Stimulated activated CD8-positive, alpha-beta memory T cell treated with anti-CD3 and anti-CD28 coated beads, Interleukin-7, amount 100 ng/mL, for 48 hours (primary cell): ENCODE measurements at places on chromosomes 3 and 15.

DNA sequence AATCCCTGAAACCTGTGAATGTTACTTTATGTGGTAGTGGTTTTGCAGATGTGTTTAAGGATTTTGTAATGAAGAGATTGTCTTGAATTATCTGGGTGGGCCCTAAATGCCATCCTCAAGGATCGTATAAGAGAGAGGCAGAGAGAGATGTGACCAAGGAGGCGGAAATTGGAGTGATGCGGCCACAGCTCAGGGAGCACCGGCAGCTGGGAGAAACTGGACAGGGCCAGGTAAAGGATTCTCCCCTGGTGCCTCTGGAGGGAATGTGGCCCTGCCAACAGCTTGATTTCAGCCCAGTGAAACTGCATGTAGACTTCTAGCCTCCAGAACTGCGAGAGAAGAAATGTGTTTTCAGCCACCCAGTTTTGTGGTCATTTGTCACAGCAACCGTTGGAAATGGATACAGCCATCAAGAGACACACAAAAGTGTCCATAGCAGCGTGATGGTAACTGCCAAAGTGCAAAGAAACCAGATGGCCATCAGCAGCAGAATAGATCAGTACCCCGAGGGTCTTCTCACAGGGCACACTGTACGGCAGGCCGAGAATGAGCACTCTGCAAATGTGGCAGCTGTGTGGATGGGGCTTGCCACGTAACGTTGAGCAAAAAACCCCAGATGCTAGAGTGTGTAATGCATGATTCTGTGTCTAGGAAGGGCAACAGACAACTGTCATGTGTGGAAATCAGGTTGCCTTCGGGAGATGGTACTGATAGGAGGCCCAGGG, 12.2 kb downstream of the APBA2 start:
- no peak for DNase-seq

GRCh38 chr3:157488144-157488543, 15.1 kb downstream of the VEPH1 start:
- DNase-seq: no peak

DNA sequence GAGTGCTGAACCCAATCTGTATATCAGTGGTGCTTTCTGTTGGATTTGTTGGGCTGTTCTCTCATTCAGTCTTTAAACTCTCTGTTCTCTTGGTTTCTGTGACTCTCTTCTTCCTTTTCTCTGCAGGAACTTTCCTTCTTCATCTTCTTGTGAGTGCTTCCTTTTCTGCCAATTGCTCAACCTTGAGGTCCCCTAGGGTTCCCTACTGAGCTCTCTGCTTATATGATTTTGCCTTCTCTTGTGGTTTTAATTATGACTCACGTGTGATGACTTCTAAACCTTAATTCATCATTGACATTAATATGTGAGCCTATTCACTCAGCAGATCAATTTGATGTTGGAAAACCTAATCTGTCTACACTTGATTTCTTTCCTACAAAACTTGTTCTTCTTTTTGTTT, 39.4 kb downstream of the MOBP start:
- no peak for DNase-seq

DNA sequence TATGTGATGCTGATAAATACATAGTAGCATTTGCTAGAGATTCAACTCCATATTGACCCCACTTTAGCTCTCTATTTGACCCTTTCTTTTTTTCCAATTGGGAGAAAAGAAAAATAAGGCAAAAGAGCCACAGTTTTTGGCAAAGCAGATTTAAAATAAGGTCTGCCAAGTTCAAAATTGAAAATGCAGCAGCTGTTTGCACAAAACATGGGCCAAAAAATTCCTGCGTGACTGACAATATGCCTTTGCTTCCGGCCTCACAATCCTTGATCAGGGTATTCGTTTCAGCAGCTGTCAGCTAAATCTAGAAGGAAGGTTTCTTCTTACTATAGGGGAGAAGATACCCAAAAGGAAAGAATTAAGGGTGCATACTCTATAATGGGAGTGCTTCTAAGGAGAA, 563.5 kb upstream of the CCDC54 start:
- DNase-seq: no peak

DNA sequence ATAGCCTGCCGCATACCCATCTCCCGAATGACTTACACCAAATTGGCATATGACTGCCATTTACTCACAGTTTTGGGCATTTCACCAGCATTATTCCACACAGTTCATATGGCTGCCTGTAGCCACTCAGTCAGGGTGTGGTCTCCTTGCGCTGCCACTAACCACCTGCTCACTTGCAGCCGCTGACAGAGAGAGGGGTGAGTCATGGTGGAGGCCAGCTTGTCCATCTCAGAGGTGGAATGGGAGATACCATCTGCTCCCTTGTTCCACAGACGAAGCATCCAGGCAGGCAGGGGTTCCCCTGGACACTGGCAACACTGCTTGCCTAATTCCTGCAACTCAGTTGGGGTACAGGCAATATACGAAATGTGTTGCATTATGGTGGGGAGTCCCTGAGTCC, 15.6 kb downstream of the CCRL2 start:
- DNase-seq: no peak

- DNase-seq: no peak
Measured at GRCh38 chr15:60614028-60614427, 135.1 kb upstream of the ICE2 start.

GRCh38 chr3:151816091-151816604, 2.2 kb downstream of the AADAC start:
- DNase-seq: no peak

DNA sequence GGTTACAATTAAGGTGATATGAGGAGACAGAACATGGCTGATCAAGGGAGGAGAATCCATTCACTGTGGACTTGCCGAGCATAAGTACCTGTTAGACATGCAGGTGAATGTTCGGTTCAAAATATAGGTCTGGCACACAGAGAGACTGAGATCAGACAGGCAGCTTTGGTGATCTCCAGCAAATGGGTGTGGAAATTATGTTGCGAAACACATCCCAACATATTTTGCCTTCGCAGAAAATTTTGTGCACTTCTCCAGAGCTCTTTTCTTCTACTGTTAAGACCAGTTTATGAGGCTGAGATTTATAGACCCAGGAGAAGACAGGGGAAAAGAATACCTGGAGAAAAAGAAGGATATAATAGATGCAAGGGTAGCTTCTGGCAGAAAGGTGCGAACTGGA, 183.2 kb downstream of the NEK10 start:
- DNase-seq: no peak

GRCh38 chr3:98560911-98561310, 29.1 kb downstream of the GPR15 start:
- DNase-seq: no peak

DNA sequence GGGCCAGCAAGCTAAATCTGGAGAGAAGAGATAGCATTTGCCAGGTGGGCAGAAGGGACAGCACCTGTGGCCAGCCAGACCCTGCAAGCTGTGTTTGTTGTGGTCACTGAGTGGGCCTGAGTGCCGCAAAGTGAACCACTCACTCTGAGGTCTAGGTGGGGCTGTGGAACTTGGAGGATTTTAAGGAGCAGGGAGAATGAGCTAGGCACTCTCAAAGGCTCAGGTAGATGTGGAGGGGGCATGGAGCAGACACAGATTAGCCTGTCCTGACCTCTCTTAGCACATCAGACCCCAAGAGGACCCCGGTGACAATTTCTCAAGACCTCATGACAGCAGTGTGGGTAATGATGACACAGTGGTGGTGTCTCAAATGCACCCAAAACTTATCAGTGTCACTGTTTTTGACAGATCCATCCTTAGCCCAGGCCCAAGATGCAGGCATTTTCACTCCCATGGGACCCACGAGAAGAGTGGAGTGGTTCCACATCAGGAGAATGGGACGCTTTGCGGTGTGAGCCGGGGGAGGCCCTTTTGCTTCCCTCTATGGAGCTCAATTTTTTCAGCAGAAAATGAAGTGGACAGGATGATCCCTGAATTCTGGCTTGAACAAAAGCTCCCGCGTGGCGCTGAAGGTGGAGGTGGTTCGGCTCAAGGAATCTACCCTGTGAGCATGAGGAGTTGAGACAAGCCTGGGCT, 43.8 kb upstream of the TLE3 start:
- no peak for DNase-seq

DNA sequence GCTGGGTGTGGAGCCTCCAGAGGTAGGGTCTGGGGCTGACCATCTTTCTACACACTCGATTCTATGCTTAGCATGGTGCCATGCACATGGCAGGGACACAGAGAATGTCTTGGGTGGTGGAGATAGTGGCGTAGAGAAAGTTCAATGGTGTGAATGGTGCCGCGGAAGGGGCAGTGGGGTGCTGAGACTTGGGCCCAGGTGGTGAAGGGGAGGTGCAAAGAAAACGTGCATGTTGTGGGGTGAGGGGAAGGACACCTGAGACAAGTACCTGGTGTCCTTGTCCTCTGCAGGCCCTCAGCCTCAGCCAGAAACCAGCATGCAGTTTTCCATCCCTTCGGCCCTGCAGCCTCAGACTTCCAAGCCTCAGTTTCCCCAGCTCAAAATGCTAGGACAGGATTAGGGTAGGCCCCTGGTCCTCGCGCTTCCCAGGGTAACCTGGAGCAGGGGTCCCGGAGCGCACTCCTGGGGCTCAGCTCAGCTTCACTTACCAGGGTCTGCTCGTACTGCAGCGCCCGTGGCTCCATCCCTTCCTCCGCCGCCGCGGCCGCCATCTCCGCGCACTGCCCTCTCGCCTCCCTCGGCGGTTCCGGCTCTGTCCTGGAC, 375 bp downstream of the CLCN2 start:
- DNase-seq: no peak

GRCh38 chr15:29986946-29987345, 95.8 kb upstream of the GOLGA8J start:
- no peak for DNase-seq

DNA sequence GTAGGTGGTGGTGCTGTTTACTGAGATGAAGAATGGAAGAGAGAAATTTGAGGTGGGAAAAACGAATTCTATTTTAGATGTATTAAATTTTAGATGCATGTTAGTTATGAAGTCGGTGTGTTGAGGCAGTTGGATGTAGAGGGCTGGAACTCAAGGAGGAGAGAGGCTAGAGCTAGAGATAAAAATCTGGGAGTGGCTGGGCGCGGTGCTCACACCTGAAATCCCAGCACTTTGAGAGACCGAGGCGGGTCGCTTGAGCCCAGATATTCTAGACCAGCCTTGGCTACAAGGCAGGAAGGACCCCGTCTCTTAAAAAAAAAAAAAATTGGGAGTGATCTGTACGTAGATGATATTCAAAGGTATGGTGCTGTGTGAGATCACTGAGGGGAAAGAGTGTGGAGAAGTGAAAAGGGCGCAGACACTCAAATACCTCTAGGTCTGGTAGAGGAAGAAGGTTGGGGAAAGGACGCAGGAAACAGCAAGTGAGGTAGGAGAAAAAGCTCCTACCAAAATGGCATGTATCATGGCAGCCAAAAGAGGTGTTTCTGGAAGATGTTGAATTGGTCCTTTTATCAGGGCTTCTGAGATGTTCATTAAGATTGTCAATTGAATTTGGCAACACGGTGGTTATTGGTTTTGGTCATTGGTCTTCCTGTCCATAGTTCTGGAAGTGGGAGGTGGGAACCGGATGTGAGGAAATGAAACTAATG, 1.8 kb downstream of the YEATS2 start:
- DNase-seq: no peak

- DNase-seq: no peak
Measured at GRCh38 chr3:135020181-135020580, 225.1 kb downstream of the EPHB1 start.

DNA sequence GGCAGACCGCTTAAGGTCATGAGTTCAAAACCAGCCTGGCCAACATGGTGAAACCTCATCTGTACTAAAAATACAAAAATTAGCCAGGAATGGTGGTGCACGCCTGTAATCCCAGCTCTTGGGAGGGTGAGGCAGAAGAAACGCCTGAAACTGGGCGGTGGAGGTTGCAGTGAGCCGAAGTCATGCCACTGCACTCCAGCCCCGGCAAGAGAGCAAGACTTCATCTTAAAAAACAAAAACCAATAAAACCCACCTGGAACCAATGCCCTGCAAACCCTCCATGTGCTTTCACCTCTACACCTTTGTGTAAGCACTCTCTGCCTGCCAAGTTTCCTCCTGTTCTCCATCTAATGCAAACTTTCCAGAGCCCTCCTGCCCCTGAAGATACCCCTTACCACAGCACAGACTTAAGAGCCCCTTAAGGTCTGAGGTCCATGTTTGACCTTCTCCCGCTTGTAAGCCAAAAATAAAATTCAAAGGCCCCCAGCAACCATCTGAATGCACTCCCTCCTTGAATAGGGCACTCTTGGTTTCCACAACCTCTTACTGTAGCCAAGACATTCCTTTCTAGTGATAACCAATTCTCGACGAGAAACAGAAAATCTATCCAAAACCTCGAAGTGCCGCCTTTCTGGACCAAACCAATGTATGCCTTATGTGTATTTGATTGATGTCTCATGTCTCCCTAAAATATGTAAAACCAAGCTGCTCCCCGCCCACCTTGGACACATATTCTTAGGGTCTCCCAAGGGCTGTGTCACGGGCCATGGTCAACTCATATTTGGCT, 3.0 kb downstream of the RPL32 start:
- DNase-seq: no peak

GRCh38 chr3:42734263-42734860, 31.8 kb upstream of the HHATL start:
- DNase-seq: no peak

- no peak for DNase-seq
Measured at GRCh38 chr3:140748171-140748570, 70.3 kb downstream of the TRIM42 start.

GRCh38 chr3:151307131-151307530, 9.5 kb downstream of the GPR87 start:
- no peak for DNase-seq

DNA sequence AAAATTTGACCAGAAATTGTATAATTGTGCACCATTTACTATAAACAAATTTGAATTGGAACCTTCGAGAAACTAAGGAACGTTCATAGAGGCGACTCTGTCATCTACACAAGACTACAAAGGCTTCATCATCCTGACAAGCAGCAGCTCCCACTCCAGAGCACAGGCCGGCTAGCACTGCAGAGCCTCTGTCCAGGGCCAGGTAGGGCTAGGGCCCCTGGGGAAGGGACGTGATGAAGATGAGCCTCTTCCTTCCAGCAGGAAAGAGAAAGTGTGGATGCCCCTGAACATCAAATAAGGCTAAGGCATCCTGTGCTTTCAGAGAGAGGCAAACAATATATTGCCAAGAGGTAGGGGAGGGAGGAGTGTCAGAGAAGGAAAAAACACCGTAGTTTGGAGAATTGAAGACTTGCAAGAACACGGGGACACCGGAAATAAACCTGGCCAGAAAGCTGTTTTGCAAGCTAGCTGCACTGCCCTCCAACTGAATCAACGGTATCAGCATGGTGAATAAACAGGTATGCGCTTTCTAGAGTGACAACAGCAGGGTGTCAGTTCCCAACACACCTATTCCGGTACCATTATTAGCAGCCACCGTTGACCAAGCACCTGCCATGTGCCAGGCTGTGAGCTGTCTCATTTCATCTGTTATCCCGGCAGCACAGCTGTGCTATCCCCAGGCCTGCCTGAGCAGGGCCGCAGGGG, 12.4 kb downstream of the XXYLT1 start:
- no peak for DNase-seq

- no peak for DNase-seq
Measured at GRCh38 chr3:120151791-120152190, 57.5 kb upstream of the GSK3B start.

GRCh38 chr3:133938770-133939462, 43.2 kb upstream of the RAB6B start:
- no peak for DNase-seq
